ENCODE measurements at places on chromosomes 5 and 9.

DNA sequence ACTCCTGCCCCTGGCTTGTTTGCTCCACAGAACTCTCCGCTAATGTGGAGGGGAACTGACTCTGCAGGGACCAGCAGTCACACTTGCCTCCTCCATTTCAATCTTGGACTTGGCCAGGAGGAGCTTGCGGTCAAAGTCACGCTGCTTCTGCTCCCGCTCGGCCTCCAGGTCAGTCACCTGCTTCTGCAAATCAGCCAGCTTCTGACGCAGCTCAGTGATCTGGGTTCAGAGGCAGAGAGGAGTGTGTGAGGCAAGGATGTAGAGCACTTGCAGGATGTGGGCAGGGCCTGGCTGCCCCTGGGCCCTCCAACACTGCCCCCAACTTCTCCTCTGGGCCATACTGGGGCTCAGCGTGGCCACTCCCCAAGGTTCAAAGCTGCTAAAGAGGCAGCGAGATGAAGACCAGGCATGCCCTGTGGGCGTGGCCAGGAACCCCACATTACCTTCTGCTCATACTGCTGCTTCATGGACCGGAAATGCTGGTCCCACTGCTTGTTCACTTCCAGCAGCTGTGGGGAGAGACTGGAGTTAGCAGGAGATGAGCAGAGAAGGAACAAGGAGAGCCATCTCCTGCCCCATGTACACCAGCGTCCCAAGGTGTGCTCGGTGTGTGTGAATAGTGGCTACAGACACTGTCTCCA lies 22.2 kb downstream of the GPX3 start:
- no peak for DNase-seq

DNA sequence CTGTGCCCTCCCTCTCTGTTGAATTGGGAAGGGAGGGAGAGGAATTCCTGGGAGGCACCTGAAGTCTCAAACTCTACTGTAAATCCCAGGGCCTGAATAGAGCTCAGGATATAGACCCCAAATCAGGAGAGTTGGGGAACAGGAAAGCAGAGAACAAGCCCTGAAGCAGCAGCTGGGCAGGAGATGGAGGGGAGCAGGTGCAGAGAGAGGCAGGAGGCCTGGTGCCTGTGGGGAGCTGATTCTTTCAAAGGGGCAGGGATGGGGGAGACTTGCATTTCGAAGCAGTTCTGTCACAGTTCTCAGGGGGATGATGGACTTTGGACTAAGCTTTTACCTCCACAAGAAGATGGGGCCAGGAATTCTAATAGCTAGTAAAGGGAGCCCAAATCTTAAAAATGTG lies 50.2 kb downstream of the NIM1K start:
- no peak for DNase-seq

DNA sequence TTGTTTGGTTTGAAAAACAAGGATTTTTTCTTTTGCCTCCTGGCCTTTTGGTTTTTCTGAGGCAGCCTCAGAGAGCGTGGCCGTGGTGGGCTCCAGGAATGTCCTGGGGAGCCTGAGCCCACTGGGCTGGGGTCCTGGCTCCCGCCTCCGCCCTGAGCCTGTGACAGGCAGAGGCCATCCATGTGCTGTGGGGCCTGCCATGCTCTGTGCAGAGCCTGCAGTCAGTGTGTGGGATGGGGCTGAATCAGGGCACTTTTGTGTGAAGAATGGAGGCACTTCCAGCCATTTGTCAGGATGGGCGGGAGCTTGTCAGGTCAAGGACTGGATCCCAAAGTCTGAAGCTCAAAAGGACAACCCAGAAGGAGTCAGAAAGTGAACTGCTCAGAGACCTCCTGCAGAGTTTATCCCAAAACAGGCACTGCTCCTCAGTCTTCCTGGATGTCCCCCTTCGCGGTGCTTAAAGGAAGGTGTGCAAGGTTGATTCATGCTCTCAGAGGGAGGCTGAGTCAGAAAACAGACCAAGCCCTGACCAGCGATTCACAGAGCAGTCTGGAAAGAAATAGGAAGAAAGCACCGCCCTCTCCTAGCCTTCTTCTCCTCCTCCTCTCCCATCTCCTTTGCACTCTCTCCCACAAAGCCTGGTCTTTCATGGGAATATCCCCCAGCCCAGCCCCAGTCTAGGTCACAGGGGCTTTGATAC lies 53.2 kb downstream of the MVB12B start:
- no peak for DNase-seq

- no peak for DNase-seq
Measured at GRCh38 chr5:57431759-57432158, 50.9 kb downstream of the ACTBL2 start.

- DNase-seq, result no peak
Measured at GRCh38 chr5:151901611-151902010, 23.0 kb downstream of the GLRA1 start.

- DNase-seq, result no peak
Measured at GRCh38 chr9:99389087-99390033, 167.3 kb downstream of the SEC61B start.

GRCh38 chr9:89495824-89496560 lies 1.9 kb downstream of the SEMA4D start:
- DNase-seq, result no peak

DNA sequence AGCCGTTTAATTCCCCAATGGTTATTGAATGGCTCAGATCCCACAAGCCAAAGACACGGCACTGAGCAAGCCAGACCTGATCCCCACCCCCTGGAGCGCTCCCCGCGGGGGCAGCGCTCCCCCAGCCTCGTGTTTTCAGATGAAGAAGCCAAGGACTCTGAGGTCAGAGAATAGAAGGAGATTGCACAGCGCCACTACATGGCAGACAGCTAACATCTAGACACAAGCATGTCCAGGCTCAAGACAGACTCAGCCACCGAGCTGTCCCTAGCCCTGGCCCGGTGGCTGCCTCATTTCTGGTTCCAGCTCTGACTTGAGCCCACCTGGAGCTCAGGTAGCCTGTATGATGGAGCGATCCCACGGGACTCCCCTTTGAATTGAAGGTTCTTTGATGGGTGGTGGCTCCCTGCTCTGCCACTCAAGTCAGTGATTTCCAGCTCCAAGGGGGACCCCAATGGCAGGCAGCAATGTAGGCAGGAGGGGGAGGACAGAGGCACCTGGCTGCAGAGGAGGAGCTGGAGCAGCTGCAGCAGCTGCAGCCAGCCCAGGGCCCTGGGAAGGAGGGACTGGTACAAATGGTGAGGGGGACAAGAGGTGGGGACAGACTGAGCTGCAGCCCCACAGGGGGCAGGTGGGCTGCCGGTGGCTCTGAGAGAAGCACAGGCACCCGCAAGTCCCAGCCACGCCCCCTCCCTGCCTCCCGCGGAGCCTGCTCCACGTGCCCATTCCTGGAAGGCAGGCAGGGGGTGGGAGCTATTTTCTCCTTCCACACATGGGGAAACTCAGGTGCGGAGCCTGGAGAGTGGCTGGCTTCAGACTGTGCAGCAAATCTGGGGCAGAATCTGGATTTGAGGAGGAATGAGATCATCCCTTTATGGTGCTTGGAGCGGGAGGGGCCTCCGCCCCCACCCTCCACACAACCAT lies 40.2 kb downstream of the NTNG2 start:
- DNase-seq, result no peak

GRCh38 chr5:163661360-163661759 lies 155.9 kb downstream of the MAT2B start:
- DNase-seq, result no peak

DNA sequence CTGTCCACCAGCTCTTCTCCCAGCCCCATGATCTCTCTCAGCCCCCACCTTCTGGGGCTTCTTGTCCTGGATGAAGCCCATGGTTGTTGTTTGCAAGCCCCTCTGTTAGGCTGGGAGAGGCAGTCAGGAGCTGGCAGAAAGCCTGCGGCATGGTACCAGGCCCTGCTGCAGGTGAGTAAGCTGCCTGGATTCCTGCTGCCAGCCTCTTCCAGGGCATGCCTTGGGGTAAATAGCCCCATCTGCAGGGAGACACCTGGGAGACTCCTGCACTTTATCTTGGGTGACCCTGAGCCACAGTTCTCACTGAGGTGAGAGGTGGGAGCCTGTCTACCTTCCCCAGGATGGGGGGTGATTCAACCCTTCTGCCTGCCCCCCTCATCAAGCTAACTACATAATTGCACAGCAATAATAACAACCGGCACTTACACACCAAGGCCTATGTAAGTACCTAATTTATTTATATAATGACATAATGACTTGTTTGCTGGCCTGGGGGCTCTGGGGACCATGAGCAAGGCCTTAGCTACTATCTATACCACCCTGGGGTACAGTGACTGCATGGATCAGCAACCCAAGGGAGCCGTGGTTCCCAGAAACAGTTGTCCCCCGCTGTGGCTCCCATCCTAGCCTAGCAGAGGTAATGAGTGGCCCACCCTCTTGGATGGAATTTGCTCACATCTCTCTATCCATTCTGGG lies 116.0 kb downstream of the PSD2 start:
- no peak for DNase-seq

- peak; percentile 90 for DNase-seq
Measured at GRCh38 chr9:113151696-113152630, 1.2 kb downstream of the SLC31A2 start.

GRCh38 chr5:40774623-40775022 lies 18.9 kb upstream of the TTC33 start:
- no peak for DNase-seq

GRCh38 chr5:93658044-93658443 lies 75.0 kb downstream of the NR2F1 start:
- DNase-seq, result no peak

DNA sequence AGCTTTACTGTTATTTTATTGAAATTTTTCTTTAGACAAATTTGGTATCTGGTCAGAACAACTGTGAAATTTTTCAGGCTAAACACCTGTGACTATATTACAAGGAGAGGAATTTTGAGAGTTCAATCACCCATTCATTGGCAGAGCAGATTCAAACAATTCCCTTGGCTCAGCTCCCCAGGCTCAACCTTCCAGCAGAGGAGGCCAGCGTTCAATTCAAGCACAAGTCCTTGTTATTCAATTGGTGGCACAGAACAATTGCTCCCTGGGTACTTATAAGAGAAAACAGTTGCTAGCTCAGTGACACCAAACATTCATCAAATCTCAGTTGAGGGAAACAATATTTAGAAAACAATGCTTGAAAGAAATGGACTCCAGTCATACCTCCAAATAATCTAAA lies 83.3 kb downstream of the SUSD1 start:
- no peak for DNase-seq

GRCh38 chr5:83026516-83026915 lies 50.7 kb downstream of the TMEM167A start:
- no peak for DNase-seq

- no peak for DNase-seq
Measured at GRCh38 chr5:128749136-128749898, 211.3 kb upstream of the FBN2 start.

DNA sequence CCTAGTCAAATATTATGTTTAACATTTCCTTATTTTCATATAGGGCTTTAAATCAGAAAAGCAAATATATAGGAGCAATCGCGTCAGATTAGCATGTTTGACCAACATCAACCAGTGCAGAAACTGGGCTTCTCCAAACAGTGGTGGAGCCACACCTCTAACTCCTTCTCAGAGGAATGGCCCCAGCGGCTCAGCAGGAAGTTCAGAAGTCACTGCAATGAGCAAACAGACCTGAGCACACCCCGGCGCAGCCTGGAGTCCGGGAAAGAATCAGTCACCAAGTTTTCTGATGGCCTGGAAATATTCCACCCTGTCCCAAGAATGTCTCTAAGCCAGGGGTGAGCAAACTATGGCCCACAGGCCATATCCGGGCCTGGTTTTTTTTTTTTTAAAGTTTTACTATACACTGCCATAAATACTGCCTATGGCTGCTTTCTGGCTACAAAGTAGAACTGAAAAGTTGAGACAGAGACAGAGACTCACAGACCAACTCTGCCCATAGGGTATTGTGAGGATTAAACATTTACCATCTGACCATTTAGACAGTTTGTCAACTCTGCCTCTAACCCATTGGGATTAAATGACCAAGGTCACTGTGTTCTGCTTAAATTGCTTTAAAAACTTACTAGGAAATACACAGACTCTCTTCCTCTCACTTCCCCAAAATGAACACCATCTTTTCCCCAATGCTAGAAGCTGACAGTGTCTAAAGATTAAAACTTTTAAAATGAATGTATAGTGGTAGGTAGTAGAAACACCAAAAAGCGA lies 5.4 kb downstream of the GOLM1 start:
- peak; percentile 41 for DNase-seq

- no peak for DNase-seq
Measured at GRCh38 chr5:127590156-127590722, 58.6 kb upstream of the CTXN3 start.

DNA sequence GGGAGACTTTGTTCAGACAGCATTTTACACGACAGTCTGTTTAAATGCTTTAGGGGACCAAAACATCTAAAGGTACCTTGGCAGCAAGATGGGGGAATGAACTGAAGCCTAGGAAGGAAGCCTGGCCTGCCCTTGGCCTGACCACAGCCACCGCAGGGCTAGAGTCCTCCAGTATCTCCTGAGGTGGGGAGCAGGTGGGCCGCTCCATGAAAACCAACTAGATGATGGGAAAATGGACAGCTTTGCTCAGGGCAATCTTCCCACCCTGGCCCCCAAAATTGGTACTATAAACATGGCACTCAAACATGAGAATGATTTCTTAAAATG lies 153.3 kb downstream of the AUH start:
- DNase-seq, result no peak

- DNase-seq, result no peak
Measured at GRCh38 chr9:36770025-36770424, 197.3 kb downstream of the MELK start.

DNA sequence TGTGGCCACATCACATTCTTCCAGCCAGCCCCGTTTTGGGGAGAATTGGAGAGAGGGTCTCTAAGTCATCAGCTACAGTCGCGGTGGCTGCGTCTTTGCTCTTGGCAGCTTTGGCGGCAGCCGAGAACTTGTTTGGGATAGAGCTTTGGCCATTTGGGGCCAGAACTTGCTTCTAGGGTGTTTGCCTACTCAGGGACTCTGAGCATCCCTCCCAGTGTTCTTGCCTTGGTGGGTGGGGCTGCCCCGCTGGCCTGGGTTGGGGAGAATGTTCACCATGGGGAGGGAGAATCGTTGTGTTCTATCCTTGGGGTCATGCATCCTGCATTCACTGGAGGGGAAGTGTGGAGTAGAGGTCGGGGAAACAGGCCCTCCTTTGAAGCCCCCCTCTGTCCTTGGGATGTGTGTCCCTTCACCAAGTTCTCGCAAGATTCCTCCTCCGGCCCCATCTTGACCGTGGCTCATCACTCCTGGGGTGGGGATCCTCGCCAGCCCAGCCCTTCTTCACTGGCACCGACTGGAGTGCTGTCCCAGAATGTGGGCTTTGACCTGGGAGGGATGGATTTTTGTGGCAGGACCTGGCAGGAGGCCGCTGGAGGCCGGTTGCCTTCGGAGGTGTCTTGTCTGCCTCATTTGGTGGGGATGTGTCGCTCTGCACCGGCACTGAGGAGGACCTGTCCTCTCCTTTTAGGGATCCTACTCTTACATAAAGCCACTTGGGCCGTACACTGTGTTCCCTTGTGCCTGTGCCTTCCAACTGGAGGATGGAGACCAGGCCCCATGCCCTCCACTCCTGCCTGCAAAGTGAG lies 3.5 kb downstream of the PHF2 start:
- DNase-seq, result no peak

- no peak for DNase-seq
Measured at GRCh38 chr5:61918611-61919010, 387.4 kb upstream of the KIF2A start.

GRCh38 chr9:80066931-80067330 lies 495.2 kb downstream of the TLE4 start:
- DNase-seq, result no peak

GRCh38 chr9:68980341-68980914 lies 33.5 kb downstream of the PRKACG start:
- peak; percentile 73 for DNase-seq

Data from inflammatory macrophage (primary cell).